ENCODE measurements at places on chromosomes 13 and 19. TPM values are rescaled to one million over a fixed set of nuclear protein-coding genes. Genes with fewer than 3 reads are reported as not detected.

The C5AR2 gene
- total RNA-seq = 7.5 TPM

The ZNF382 gene
- total RNA-seq = 6.9 TPM

The DENND1C gene
- total RNA-seq = 8.1 TPM

The PRSS57 gene
- total RNA-seq = not detected

The KISS1R gene
- total RNA-seq = not detected

The RINL gene
- total RNA-seq = 13.8 TPM

The GPC6 gene
- 39.5 TPM for total RNA-seq

The SLC25A41 gene
- 0.63 TPM for total RNA-seq

The PCP2 gene
- total RNA-seq = not detected

The CDC42EP5 gene
- total RNA-seq = 62.2 TPM

The CNN1 gene
- total RNA-seq = 31.0 TPM

The PSG1 gene
- total RNA-seq = not detected

The FGF22 gene
- 2.5 TPM for total RNA-seq

The KIR2DL4 gene
- total RNA-seq = not detected

The LILRB5 gene
- 49.5 TPM for total RNA-seq

The BRD4 gene
- 69.6 TPM for total RNA-seq

The GSX1 gene
- not detected for total RNA-seq

The FGF21 gene
- not detected for total RNA-seq

The KASH5 gene
- total RNA-seq = not detected

The CACTIN gene
- 47.9 TPM for total RNA-seq

The CBARP gene
- 0.59 TPM for total RNA-seq

The EBI3 gene
- total RNA-seq = 1.4 TPM

The ZNF793 gene
- total RNA-seq = 5.9 TPM
